T-helper 9 cell (primary cell): ENCODE measurements at places on chromosomes 6 and 20.

GRCh38 chr6:157563611-157564284, 182.8 kb downstream of the ZDHHC14 start:
- DNase-seq, result no peak

- DNase-seq, result no peak
These were observed at the start of gene CCDC170 for GRCh38 chr6:151493804-151494234. Gene CCDC170, plus strand, starts transcription at chr6:151494017. Its CDS starts 112 bp downstream, at chr6:151494129.

GRCh38 chr6:170424604-170425126, 118.1 kb downstream of the FAM120B start:
- DNase-seq, result no peak

- DNase-seq, result no peak
These were observed 31.7 kb downstream of the FAM135A start for GRCh38 chr6:70445001-70445400.

DNA sequence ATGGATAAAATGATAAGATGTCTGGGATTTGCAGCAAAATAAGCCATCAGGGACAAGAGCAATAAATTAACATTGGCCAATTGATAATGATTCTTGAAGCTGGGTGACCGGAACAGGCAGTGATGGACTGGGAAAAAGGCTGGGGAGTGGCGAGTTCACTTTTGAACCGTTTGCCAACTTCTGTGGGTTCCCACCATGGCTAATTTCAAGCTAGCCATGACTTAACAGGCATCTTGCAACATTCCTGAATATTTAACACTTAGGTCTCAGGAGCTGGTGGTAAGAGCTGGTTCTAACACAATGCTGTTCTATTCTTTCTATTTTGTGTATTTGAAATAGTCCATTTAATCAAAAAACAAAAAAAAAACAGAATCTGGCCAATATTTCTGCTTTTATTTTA, 37.6 kb upstream of the CD83 start:
- DNase-seq, result no peak

- DNase-seq, result no peak
These were observed 15.0 kb upstream of the LBP start for GRCh38 chr20:38331245-38331644.

GRCh38 chr6:15456422-15456821, 206.4 kb downstream of the DTNBP1 start:
- DNase-seq, result no peak

DNA sequence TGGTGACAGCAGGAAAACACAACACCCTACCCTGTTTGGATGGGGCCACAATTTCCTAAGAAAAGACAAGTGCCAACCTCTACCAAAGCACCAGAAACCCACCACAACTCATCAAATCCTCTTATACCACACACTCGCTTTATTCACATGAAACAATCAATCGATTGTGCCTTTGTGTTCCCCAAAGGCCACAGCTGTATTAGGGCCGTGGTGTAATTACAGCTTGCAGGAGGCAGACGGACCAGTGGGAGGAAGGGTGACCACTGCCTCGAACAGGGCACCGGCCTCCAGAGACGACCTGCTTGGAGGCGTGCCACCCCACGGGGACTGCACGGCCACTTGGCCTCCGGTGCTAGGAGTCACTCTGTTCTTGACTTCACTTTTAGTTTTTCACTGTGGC, 264.1 kb downstream of the FOXC1 start:
- no peak for DNase-seq

GRCh38 chr20:2207770-2208097, 88.1 kb upstream of the TGM3 start:
- no peak for DNase-seq

DNA sequence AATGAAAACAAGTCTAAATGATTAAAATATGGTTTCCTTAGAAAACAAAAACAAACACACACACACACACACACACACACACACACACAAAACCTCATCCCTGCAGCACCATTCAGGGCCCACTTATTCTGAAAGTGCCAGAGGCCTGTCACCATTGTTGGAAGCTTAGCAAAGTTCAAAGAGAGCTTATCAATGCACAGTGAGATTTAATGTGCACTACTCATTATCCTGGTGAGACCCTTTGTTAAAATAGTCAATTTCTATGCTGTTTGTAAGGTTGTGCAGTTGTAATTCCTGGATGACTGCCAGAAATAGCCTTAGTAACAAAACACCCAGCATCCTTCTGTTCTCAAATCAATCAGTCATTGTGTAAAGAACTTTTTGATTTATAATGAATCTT, 482.9 kb downstream of the GRIK2 start:
- DNase-seq, result no peak

- DNase-seq, result no peak
These were observed 7.0 kb downstream of the IL22RA2 start for GRCh38 chr6:137166247-137167098.

GRCh38 chr20:16419138-16419715, 154.0 kb downstream of the KIF16B start:
- no peak for DNase-seq

DNA sequence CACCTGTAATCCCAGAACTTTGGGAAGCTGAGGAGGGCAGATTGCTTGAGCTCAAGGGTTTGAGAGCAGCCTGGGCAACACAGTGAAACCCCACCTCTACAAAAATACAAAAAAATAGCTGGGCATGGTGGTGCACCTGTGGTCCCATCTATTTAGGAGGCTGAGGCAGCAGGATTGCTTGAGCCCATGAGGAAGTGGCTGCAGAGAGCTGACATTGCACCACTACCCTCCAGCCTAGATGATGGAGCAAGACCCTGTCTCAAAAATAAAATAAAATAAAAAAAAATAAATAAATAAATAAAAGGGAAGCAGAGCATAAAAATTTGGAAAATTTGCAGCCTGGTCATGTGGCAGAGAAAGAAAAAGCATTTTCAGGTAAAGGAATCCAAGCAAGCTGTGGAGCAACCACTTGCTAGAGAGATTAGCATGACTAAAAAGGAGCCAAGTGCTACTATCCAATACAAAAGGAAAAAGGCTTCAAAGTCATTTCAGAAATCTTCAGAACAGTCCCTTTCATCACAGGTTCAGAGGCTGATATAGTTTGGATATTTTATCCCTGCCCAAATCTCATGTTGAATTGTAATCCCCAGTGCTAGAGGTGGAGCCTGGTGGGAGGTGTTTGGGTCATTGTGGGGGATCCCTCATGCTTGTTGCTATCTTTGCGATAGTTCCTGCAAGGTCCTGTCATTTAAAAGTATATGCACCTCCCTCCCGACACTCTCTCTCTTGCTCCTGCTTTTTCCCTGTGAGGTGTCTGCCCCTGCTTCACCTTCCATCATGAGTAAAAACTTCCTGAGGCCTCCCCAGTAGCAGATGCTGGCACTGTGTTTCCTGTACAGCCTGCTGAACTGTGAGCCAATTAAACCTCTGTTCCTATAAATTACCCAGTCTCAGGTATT, 11.2 kb upstream of the TTK start:
- DNase-seq, result no peak

- DNase-seq, result no peak
These were observed 128.2 kb downstream of the FRK start for GRCh38 chr6:115932481-115932880.

GRCh38 chr20:19161336-19161735, 51.1 kb upstream of the SLC24A3 start:
- DNase-seq, result no peak

DNA sequence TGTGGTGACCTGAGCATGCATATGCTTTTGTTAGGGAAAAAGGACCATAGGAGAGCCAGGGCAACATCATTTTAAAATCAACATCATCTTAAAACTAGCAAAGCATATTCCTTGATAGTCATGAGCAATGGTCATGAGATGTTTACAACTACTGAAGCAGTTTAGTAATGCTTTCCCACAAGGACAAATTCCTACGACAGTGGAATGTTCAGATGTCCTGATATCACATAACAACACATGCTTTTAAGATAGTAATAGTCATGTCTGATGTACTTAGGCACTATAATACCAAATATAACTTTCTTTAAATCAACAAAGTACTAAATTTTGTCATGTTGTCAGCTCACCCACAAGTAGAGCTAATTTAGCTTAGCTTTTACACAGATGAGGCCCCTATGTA, 370.3 kb downstream of the HTR1B start:
- DNase-seq, result no peak

- DNase-seq, result no peak
These were observed 143.8 kb upstream of the CDYL start for GRCh38 chr6:4632421-4632820.

DNA sequence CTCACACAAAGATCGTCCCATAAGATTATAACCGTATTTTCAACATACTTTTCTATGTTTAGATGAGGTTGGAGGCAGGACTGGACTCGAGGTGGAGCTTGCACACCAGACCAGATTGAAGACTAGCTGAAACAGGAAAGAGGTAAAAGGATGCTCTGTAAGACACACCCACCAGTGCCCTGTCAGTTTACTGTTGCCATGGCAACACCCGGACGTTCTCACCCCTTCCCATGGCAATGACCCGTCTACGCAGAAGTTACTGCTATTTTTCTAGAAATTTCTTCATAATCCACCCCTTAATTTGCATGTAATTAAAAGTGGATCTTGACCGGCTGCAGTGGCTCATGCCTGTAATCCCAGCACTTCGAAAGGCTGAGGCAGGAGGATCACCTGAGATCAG, 13.6 kb upstream of the SRSF6 start:
- no peak for DNase-seq

- DNase-seq, result no peak
These were observed 39.3 kb upstream of the DSN1 start for GRCh38 chr20:36812594-36813463.

DNA sequence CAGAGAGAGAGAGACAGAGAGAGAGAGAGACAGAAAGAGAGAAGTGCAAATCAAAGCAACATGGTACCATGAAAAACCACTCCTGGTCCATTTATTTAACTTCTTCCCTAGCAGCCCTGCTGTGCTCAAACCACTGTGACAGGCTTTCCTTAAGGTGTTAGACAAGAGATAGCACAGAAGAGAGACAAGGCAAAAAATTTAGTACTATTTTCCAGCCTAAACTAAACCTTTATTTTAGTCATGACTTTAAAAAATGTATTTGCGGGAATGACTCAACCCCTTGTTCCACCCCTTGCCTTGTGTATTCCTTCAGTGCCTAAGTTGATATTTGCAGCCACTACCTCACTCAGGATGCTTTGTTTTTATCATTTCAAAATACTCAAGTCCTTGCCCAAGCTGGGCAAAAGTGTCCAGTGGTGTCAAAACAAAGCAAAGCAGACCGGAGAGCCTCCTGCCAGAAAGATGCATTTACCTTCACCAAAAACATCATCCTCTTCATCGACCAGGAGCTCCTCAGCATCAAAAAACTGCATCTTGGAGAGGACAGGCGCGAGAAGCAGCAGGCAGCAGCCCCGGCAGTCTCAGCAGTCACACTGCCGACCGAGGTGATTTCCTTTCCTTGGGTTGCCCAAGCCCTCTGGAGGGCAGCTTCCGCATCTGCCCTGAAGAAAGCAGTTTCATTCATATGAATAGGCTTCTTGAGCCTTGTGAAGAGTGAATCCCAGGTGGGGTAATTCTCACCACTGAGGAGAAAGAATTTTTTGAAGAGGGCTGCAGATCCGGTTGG, at the start of gene RIPOR2:
RIPOR2 (minus strand) TSS at position 595 of the 787 bp plus-strand sequence; CDS start at position 533, 62 bp downstream.
- DNase-seq, result peak; percentile 59

- no peak for DNase-seq
These were observed 132.6 kb upstream of the ASCC3 start for GRCh38 chr6:101013612-101014195.

GRCh38 chr6:168105813-168106632, 27.0 kb upstream of the FRMD1 start:
- no peak for DNase-seq

- no peak for DNase-seq
These were observed 153.9 kb upstream of the RAB32 start for GRCh38 chr6:146389740-146390139.

- no peak for DNase-seq
These were observed 1.7 kb downstream of the RANBP9 start for GRCh38 chr6:13709689-13710551.

DNA sequence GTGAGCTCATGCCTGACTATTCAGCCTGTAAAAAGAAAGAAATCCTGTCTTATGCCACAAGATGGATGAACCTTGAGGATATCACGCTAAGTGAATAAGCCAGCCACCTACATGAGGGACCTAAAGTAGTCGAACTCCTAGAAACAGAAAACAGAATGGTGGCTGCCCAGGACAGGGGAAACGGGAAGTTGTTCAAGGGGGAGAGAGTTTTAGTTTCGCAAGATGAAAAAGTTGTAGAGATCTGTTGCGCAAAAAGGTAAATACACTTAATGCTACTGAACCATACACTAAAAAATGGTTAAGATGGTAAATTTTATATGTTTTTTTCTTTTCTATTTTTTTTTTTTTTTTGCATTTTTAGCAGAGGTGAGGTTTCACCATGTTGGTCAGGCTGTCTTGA, 74.1 kb upstream of the RALY start:
- DNase-seq, result no peak

- DNase-seq, result no peak
These were observed 787 bp upstream of the BTN2A2 start for GRCh38 chr6:26382121-26382520.

- no peak for DNase-seq
These were observed 363.9 kb downstream of the PREX1 start for GRCh38 chr20:48463916-48464315.

DNA sequence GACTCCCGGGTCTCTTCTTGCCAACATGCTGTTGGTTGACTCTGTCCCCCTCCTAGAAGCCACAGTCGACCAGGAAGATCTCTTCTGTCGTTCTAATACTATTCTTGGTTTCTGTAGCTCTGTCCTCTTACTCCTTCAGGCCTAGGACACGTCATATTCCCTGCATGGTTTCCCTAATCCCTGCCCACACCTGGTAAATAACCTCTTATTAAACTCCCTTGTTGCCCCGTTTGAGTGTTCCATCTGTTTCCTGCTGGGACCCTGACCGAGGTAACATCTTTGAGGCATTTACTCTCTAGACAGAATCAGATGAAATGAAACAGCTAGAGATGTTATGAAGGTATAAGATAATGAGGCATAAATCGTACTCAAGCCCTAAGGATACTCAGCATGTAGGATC, 68.1 kb downstream of the PLCB4 start:
- no peak for DNase-seq

DNA sequence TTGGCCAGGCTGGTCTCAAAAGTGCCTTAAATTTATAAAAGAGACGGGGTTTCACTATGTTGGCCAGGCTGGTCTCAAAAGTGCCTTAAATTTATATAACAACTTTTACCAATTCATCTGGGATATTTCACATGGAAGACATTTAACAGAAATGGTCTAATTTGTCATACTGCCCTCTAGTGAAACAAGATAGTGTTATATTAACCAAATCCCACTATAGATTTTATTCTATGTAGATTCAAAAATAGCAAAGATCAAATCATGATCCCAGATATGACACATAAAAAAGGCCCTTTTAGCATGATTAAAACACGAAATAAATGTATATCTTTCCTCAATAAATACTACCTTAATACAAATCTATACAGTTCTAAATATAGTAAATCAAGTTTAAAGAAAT, 102.8 kb upstream of the TFAP2D start:
- DNase-seq, result no peak

GRCh38 chr6:13535306-13535705, 39.1 kb upstream of the SIRT5 start:
- no peak for DNase-seq
